ENCODE measurements at places on chromosomes 2 and 18. TPM values are rescaled to one million over a fixed set of nuclear protein-coding genes. Genes with fewer than 3 reads are reported as not detected.

The PLCL1 gene
- 2.2 TPM for total RNA-seq

The SMYD1 gene
- total RNA-seq, result not detected

The KATNAL2 gene
- 1.0 TPM for total RNA-seq

The SOWAHC gene
- total RNA-seq, result 0.32 TPM

The M1AP gene
- not detected for total RNA-seq
